Caki2 (cell line): ENCODE measurements at places on chromosomes 5 and 9. TPM values are rescaled to one million over a fixed set of nuclear protein-coding genes. Genes with fewer than 3 reads are reported as not detected.
A peak's percentile ranks its signal among the peaks of the same experiment; 100 is the strongest.

PCDHB5 gene
- 13.9 and 17.1 TPM in 2 replicates for total RNA-seq

MYO10 gene
- 27.8 and 44.0 TPM in 2 replicates for total RNA-seq

MFAP3 gene
- 18.2 and 27.0 TPM in 2 replicates for total RNA-seq

ARHGEF28 gene
- total RNA-seq = 11.2 and 26.6 TPM in 2 replicates

FAM163B gene
- not detected in 2 replicates for total RNA-seq

AGPAT2 gene
- 92.9 and 94.5 TPM in 2 replicates for total RNA-seq

PCDHA11 gene
- 5.6 TPM in 1 of 2 replicates, not detected in the other for total RNA-seq

ANKRD34B gene
- 3.3 and 3.4 TPM in 2 replicates for total RNA-seq

IFNB1 gene
- total RNA-seq = not detected in 2 replicates

DNA sequence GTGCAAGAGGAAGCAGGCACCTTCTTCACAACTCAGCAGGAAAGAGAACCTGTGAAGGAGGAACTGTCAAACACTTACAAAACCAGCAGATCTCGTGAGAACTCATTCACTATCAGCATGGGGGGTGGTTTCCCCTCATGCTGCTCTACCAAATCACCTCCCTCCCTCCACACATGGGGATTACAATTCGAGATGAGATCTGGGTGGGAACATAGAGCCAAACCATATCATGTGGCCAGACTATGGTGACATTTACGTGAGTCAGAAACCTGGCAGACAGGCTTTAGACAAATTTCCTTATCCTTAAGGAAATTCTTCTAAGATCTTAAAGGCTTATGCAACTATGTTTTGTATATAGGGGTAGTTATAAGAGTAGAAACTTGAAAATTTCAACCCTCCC, 8.7 kb upstream of the AOPEP start:
- DNase-seq = no peak

DNA sequence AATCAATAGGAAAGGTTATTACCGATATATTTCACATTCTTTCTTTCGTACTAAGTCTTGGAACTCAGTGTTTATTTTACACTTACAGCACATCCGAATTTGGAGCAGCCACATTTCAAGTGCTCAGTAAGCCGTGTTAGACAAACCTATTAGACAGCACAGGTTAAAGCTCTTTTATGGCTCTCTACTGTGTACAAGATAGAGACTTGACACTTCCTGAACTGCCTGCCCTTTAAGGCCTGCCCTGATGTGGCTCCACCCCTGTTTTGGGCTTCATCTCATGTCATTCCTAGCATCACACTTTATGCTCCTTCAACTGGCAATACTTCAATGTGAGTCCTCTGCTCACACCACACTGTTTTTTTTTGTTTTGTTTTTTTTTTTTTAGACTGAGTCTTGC, 23.5 kb upstream of the SUSD1 start:
- peak; percentile 32 for DNase-seq

- peak; percentile 30 for DNase-seq
These were observed 1058.5 kb upstream of the DMAC1 start for GRCh38 chr9:8857926-8858595.

GRCh38 chr9:86263876-86264275, 4.4 kb upstream of the C9orf153 start:
- DNase-seq = no peak

GRCh38 chr9:69919461-69920061, 98.9 kb downstream of the CFAP95 start:
- DNase-seq = peak; percentile 49

GRCh38 chr9:135925496-135926133, 18.3 kb upstream of the CAMSAP1 start:
- no peak for DNase-seq

DNA sequence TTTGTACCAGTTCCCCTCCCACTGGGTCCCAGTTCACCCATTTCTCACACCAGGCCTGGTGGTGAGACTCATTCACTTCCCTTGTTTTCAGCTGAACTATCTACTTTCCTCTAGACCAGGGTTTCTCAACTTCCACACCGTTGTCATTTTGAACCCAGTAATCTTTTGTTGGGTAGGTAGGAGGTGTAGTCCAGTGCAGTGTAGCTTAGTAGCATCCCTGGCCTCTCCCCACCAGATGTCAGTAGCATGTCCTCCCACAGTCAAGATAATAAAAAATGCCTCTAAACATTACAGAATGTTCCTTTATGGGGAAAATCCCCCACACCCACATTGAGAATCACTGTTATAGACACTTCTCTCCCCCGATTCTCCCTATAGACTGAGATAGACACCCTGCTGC, 299.1 kb downstream of the EPB41L4A start:
- no peak for DNase-seq

DNA sequence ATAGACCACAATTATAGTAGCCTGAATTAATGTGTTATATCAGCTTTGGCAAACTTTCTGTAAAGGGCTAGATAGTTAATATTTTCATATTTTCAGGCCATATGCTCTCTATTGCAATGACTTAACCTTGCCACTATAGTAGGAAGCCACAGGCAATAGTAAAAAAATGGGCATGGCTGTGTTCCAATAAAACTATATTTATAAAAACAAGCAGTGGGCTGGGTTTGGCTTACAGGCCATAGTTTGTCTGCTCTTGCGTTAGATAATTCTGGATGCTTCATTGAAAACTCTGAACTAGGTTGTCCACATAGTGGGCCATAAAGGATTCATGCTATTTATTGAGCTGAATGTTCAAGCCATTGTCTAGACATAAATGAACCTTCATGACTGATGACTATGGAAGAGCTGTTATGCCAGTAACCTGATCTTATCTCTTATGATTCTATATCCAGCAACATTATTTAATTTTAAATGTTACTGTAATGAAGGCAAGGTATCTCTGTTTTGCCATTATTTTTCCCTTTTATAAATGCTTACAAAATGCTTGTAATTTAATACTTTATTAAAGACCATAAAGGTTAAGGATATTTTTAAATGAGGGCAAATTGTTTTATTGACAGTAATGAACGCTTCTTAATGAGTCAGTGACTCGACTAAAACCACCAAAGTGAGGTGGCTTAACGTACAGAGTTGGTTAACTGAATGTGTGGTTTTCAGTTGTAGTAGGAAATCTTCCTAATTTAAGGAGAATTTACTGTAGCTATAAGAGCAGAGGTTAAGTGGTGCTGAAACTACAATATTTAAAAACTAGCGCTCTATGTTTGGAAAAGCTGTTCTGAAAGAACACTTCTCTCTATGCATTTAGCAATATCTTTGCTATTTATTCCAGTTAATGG, 560.6 kb downstream of the PRR16 start:
- DNase-seq = no peak

DNA sequence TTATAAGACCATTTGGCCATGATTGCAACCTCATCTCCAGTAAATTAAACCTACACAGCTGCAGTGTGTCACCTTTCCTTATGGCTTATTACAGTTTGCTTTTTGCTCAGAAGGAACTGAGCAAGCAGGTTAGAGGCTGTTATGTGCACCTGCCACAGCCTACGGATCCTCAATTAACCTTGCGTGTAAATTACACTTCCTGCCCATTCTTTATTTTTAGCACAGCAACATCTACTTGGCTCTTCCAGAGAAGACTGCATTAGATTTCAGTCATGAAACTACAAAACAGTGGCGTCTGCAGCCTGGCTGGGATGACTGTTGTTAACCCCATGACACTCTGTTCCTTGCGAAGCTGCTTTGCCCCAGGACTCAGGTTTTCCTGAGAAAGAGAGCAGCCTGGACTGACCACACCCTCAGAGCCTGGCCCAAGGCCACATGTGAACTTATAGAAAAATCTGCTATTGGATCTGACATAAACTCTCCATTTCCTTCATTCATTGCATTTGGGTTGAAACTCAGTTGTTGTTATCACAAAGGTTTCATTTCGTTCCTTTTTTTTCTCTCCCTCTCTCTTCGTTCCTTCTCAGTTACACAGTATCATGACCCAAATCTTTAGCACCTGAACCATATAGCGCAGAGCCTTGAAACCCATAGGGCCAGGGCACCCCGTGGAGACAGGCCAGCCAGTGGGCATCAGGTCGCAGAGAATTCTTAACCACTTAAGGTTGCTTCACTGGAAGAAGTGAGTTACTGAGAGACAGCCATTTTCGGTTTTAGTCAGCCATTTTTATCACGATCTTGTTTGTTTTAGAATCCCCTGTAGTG, 138.6 kb downstream of the PALM2AKAP2 start:
- DNase-seq = no peak

DNA sequence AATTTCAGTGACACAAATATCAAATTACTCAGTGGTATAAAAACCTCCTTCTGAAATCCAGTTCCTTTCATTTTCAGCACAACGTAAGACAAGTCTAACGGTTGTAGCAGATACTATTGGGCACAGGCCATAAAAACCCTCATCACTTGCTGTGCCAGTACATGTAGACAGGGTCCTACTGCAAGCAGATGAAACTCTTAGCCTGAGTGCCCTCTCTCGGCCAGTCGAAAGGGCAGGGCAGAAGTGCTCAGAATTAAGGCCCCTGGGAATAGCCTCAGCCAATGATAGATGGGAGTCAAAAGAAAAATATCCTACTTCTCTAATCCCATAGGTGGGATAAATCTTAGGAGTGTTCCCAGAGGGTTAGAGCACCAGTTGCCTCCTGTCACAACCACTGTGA, 168.5 kb upstream of the FER start:
- no peak for DNase-seq

- no peak for DNase-seq
These were observed 173.5 kb downstream of the C5orf15 start for GRCh38 chr5:133794771-133795415.

GRCh38 chr9:130932255-130933079, 6.6 kb downstream of the FIBCD1 start:
- DNase-seq = no peak

DNA sequence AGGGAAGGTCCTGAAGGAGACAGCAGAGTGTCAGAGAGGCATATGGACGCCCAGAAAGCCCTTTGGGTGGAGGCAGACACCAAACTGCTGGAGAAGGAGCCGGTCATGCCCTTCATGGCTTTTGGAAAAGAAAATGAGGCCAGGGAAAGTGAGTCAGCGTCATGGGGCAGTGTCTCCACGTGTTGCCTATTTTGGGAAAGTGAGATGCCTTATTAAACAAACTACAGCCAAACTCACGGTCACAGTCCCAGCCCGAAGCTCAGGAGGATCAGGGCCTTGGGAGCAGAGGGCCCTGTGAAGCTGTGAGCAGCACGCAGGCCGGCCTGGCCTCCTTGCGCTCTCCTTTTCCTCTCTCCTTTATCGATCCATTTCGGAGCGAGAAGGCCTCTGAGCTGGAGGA, 25.0 kb downstream of the RGS3 start:
- no peak for DNase-seq

DNA sequence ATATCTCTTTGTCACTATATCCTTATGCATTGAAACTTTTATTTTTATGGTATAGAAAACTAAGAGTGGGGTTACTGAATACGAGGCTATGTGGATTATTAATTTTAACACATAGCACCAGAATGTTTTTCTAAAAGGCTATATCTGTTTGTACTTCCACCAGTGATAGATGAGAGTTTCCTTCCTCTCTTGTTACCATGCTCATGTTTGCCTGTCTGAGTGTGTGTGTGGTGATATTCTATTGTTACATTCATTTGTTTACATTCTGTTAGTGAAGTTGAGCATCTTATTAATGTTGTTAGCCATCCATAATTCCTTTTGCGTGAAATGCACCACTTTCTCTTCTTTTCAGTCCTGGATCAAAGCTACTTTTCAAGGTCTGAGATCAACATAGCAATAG, 54.1 kb upstream of the ALDH1A1 start:
- no peak for DNase-seq

- DNase-seq = peak; percentile 73
These were observed 65.6 kb downstream of the COL5A1 start for GRCh38 chr9:134707031-134707680.

DNA sequence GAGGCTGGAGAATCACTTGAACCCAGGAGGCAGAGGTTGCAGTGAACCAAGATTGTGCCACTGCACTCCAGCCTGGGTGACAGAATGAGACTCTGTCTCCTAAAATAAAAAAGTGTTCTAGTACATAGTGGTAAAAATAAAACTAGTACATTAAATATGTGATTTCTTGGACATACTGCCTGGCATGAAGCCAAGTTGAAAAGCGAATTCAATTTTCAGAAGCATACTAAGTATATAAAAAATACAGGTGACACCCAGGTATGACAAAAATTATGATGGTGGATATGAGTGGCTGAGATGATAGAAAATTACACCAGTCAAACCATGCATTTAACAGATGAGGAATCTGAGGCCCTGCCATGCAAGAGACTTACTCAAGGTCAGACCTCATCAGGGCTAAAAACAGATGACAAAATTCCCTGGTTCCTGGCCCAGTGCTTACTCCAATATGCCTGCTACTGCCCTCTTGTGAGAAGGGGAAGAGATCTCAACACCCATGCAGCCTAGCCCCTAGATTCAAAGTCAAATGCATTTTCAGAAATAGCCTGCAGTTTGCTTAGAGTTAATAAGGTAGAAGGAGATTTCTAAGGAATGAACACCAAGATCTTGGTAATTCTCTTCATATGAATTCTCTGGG, 46.6 kb upstream of the GNPDA1 start:
- no peak for DNase-seq

- no peak for DNase-seq
These were observed 607 bp downstream of the UQCRQ start for GRCh38 chr5:132867046-132867451.

DNA sequence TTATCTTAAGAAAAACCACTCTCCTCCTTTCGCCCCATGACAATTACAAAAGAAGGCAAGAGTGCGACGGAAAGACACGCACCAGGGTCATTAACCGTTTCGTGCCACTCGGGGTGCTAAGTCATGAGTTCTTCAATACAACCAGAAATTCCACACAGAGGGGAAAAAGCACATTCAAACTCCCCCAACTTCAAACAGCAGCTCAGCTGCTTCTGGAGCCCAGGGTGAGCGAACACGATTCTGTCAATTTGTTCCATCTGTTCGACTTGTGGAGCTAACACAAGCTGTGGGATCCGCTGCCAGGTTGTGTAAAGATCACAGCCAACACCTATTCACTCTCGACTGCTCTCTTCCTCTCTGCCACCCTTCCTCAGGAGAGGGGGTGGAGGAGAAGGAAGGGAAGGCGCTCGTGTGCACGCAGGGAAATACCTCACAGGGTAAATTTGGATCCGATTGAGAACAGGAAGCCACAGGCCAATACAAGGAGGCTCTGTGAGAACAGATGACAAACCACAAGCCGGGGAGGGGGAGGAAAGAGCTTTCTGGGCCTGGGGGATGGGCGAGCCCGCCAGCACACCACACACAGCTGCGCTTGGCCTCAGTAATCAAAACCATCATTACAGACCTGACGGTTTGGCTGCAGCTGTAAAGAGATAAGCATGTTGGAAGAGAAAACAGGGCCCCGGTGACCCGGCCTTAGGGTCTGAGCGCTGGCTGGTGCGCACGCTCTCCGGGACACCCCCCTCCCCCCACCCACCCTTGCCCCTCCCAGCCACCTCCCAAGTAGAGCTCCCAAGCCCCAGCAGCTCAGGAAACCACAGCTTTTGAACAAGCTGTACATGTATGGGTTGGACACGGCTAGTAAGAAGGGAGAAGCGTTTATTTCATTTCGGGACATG, 54.3 kb downstream of the PTCH1 start:
- DNase-seq = no peak

GRCh38 chr9:135948968-135949367, 12.2 kb downstream of the UBAC1 start:
- no peak for DNase-seq

DNA sequence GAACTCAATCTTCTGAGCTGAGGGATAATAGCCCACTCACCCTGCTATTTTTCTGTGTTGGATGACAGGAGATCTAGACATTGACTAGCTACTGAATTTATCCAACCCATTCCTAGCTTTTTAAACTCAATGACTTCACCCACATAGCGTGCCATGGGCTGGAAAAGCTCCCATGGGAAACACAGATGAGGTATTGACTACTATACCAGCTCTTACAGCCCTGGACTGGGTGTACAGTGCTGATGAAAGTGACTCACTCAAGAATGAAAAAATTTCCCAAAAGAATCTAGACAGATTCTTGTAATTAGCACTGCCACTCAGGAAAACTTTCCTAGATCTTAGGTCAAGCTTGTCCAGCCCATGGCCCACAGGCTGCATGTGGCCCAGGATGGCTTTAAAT, 72.7 kb upstream of the NREP start:
- no peak for DNase-seq
